ENCODE measurements at places on chromosomes 11 and 22. TPM values are rescaled to one million over a fixed set of nuclear protein-coding genes. Genes with fewer than 3 reads are reported as not detected.

DNA sequence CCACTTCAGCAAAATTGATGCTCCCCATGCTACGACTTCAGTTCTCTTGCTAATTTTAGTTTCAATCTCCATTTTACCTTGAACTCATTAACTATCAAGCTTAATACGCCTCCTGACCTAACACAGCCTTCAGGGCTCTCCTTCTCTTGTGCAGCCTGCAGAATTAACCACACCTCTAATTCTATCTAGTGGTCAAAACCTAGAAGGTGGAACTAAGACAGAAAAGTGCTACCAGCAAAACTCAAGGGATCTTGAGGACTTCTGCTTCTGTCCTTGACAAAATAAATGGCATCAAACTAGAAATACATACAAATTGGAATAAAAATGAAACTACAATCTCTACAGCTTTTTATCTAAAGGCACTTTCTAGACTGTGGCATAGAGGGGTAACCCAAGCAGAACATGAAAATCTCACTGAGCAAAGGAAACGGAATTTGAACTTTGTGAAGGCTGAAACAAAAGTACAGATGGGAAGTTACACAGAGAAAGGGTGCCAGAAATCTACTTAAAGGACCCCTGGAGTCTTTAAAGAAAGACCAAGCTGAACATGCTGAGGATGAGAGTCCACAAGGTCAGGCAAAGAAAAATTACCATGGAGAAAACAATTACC lies 10.7 kb downstream of the CWF19L2 start:
- DNase-seq, result no peak
- H3K36me3 ChIP-seq, result peaks cover 23% of the 10 kb centered on the region
- no peak overlapping the region for H3K27ac ChIP-seq
- no peak overlapping the region for H3K4me3 ChIP-seq
- H3K4me1 ChIP-seq, result peaks cover 11% of the 10 kb centered on the region

DNA sequence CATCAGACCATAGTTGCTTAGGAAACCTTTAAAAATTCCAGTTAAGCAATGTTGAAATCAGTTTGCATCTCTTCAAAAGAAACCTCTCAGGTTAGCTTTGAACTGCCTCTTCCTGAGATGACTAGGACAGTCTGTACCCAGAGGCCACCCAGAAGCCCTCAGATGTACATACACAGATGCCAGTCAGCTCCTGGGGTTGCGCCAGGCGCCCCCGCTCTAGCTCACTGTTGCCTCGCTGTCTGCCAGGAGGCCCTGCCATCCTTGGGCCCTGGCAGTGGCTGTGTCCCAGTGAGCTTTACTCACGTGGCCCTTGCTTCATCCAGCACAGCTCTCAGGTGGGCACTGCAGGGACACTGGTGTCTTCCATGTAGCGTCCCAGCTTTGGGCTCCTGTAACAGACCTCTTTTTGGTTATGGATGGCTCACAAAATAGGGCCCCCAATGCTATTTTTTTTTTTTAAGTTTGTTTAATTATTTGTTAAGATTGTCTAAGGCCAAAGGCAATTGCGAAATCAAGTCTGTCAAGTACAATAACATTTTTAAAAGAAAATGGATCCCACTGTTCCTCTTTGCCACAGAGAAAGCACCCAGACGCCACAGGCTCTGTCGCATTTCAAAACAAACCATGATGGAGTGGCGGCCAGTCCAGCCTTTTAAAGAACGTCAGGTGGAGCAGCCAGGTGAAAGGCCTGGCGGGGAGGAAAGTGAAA lies 73.4 kb downstream of the NCAPD3 start:
- no peak overlapping the region for H3K4me3 ChIP-seq
- H3K36me3 ChIP-seq, result no peaks in the 10 kb centered on the region
- no peak for DNase-seq
- no peak overlapping the region for H3K27ac ChIP-seq

- no peak for DNase-seq
- H3K4me3 ChIP-seq, result no peak overlapping the region
- peaks cover 17% of the 10 kb centered on the region for H3K4me1 ChIP-seq
- H3K36me3 ChIP-seq, result no peaks in the 10 kb centered on the region
These were observed 53.1 kb downstream of the GALNT18 start for GRCh38 chr11:11568651-11569229.

DNA sequence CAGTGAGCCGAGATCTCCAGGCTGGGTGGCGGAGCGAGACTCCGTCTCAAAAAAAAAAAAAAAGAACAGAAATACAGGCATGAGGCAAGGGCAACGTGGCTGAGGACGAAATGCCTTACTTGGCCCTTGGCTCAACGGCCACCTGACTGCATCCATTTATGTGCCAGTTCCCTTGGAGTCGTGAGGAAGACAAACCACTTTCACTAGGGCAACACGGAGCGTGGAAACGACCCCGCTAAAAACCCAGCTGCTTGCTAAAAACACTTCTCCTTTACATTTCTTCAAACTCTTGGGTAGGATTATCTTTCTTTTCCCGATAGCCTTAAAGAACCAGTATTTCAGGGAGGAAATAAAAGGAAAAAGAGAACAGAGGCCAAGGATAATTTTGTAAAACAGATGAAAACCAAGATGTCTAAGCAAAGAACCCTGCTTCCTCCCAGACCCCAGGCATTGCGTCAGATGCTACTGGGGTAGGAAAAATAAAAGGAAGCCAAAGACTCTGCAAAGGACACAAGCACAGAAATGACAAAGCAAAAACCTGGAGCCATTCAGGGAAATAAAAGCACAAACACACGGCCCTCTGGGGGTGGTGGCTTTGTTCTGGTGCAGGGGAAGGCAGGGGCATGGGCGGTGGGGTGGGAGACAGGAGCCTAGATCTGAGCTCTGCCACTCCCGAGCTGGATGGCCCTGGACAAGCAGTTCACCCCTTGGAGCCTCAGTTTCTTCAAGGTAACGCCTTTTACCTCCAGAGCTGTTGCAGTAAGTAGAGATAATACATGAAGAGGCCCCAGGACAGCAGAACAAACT lies 37.0 kb downstream of the PC start:
- no peaks in the 10 kb centered on the region for H3K27me3 ChIP-seq
- no peak overlapping the region for H3K27ac ChIP-seq
- H3K4me1 ChIP-seq, result no peaks in the 10 kb centered on the region
- H3K4me3 ChIP-seq, result no peak overlapping the region
- no peaks in the 10 kb centered on the region for H3K36me3 ChIP-seq

DAGLA gene
- 0.10 TPM for total RNA-seq

UFD1 gene
- total RNA-seq, result 104 TPM

LRRC56 gene
- total RNA-seq, result 0.98 TPM

- H3K4me3 ChIP-seq, result no peak overlapping the region
- no peaks in the 10 kb centered on the region for H3K36me3 ChIP-seq
- DNase-seq, result no peak
- no peaks in the 10 kb centered on the region for H3K27me3 ChIP-seq
These were observed 7.5 kb upstream of the TPST2 start for GRCh38 chr22:26597480-26597879.

RIMBP3B gene
- total RNA-seq, result 0.14 TPM

- no peaks in the 10 kb centered on the region for H3K36me3 ChIP-seq
- no peak overlapping the region for H3K4me3 ChIP-seq
- H3K27ac ChIP-seq, result no peak overlapping the region
- no peak for DNase-seq
- peaks cover 19% of the 10 kb centered on the region for H3K4me1 ChIP-seq
- H3K27me3 ChIP-seq, result no peaks in the 10 kb centered on the region
These were observed 3.3 kb upstream of the TRABD start for GRCh38 chr22:50182176-50183081.

GRCh38 chr22:38733329-38733723 lies 22.5 kb downstream of the SUN2 start:
- H3K27me3 ChIP-seq, result no peaks in the 10 kb centered on the region
- no peak overlapping the region for H3K4me3 ChIP-seq
- peaks cover 16% of the 10 kb centered on the region for H3K4me1 ChIP-seq

- no peak for DNase-seq
- H3K36me3 ChIP-seq, result no peaks in the 10 kb centered on the region
- no peaks in the 10 kb centered on the region for H3K27me3 ChIP-seq
- H3K4me1 ChIP-seq, result no peaks in the 10 kb centered on the region
- H3K27ac ChIP-seq, result no peak overlapping the region
- H3K4me3 ChIP-seq, result no peak overlapping the region
These were observed 327.0 kb downstream of the DYNC2H1 start for GRCh38 chr11:103436131-103436770.

CCDC81 gene
- total RNA-seq, result 0.67 TPM

GRCh38 chr11:99432677-99433076 lies 411.9 kb downstream of the CNTN5 start:
- H3K27ac ChIP-seq, result no peak overlapping the region
- no peaks in the 10 kb centered on the region for H3K4me1 ChIP-seq
- DNase-seq, result no peak
- H3K36me3 ChIP-seq, result peaks cover 7% of the 10 kb centered on the region
- no peaks in the 10 kb centered on the region for H3K27me3 ChIP-seq

POU2AF2 gene
- total RNA-seq, result not detected

GRCh38 chr22:23357053-23357452 lies 176.7 kb downstream of the BCR start:
- no peak overlapping the region for H3K4me3 ChIP-seq
- DNase-seq, result no peak
- H3K4me1 ChIP-seq, result no peaks in the 10 kb centered on the region
- peaks cover 26% of the 10 kb centered on the region for H3K27me3 ChIP-seq

ZFTA gene
- 7.6 TPM for total RNA-seq

C22orf42 gene
- not detected for total RNA-seq

C11orf16 gene
- not detected for total RNA-seq

DNA sequence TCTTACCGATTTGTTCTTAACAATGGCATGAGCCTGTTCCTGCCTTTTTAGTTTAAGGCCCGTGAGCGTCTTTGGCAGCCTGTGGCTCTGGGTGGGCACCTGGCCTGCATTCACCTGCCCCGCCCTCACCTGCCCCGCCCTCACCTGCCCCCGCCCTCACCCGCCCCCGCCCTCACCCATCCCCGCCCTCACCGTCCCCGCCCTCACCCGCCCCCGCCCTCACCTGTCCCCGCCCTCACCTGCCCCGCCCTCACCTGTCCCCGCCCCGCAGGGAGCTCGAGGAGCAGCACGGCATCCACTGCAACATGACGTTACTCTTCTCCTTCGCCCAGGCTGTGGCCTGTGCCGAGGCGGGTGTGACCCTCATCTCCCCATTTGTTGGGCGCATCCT lies 14.2 kb downstream of the GATD1 start:
- no peaks in the 10 kb centered on the region for H3K27me3 ChIP-seq
- H3K4me1 ChIP-seq, result no peaks in the 10 kb centered on the region
- no peak overlapping the region for H3K27ac ChIP-seq
- no peak for DNase-seq
- H3K36me3 ChIP-seq, result no peaks in the 10 kb centered on the region

DNA sequence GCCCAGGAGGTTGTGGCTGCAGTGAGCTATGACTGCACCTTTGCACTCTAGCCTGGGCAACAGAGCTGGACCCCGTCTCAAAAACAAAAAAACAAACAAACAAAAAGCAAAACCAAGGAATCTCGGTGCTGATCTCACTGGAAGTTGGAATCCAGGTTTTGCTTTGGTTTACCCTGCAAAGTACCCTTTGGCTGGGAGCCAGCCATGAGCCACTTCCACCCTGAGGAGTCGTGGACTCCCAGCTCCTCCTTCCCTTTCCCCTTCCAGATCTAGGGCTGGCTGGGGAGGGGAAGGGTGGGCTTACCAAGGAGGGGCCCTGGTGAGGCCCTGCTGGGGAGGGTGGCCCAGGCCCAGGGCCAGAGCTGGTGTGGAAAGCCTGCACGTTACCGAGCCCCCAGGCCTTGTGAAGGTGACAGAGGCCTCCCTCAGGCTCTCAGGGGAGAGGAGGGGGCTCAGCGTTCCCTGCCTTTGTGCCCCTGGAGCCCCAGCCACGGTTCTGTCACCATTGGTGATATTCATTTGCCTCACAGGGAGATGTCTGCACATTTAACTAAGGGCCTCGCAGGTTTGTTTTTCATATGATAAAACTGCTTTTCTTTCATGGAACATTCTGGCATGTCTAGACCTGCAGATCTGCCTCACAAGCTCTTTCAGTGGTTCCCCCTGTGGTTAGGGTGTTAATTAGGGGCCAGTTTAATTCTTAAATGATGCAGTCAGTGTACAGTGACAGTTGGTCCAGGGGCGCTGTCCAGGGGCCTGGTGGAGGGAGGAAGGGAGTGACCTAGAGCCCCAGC lies 29.0 kb downstream of the FBLN1 start:
- no peak for DNase-seq
- no peaks in the 10 kb centered on the region for H3K36me3 ChIP-seq
- no peak overlapping the region for H3K4me3 ChIP-seq
- no peaks in the 10 kb centered on the region for H3K4me1 ChIP-seq
- peaks cover 2% of the 10 kb centered on the region for H3K27me3 ChIP-seq
- H3K27ac ChIP-seq, result no peak overlapping the region

TSSK2 gene
- total RNA-seq, result not detected

DNA sequence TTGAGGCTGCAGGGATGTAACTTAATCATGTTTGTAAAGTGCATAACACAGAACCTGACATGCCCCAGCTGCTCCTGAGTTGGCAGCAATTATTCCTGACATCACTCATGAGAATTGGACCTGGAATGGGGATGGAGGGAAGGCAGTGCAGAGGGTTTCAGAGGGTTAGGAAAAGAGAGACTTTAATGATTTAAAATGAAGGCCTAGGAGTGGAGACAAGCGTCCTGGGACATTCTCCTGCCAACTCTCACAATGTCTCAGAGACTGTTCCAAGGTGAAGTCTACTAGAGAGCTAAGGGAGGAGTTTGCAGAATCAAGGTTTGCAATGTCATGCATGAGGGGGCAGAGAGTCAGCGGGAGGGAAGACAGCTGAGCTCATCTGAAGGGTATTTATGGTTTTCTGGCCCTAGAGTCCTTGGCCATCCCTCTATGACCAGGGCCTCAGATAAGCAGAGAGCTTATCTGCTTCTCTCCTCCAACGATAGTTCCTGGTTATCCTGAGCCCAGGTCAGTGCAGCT lies 36.9 kb downstream of the GGTLC2 start:
- no peak overlapping the region for H3K4me3 ChIP-seq
- no peak for DNase-seq
- H3K4me1 ChIP-seq, result no peaks in the 10 kb centered on the region
- H3K27me3 ChIP-seq, result peaks cover 5% of the 10 kb centered on the region
